Activated CD4-positive, alpha-beta T cell treated with anti-CD3 and anti-CD28 coated beads for 4 hours (primary cell): ENCODE measurements at places on chromosomes 7 and 10.

DNA sequence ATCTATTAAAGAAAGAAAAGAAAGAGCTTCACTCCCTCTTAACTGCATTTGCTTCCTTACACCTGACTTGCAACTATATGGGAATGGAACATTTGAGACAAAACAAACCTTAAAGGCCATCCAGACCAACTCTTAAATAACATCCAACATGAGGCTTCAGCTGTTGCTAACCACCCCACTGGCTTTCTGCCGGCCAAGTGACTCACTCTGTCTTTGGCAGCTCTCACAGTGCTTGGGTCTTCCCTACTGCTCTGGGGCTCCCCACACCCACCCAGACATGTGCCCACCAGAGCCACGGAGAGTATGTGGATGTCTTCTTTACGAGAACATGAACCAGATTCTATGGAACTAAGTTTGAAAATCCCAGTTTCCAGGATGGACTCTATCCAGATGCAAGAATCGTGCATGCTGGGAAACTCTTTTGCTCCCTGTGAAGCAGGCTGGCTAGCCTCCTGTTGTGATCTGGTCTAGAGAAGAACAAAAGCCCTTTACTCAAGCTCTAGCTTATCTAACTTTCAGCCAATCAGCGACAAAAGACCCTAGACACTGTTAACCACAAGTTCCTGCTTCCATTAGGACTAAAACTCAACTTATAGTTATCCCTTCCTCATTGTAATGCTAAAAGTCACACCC is 245.7 kb downstream of the TCERG1L start:
- DNase-seq = no peak

DNA sequence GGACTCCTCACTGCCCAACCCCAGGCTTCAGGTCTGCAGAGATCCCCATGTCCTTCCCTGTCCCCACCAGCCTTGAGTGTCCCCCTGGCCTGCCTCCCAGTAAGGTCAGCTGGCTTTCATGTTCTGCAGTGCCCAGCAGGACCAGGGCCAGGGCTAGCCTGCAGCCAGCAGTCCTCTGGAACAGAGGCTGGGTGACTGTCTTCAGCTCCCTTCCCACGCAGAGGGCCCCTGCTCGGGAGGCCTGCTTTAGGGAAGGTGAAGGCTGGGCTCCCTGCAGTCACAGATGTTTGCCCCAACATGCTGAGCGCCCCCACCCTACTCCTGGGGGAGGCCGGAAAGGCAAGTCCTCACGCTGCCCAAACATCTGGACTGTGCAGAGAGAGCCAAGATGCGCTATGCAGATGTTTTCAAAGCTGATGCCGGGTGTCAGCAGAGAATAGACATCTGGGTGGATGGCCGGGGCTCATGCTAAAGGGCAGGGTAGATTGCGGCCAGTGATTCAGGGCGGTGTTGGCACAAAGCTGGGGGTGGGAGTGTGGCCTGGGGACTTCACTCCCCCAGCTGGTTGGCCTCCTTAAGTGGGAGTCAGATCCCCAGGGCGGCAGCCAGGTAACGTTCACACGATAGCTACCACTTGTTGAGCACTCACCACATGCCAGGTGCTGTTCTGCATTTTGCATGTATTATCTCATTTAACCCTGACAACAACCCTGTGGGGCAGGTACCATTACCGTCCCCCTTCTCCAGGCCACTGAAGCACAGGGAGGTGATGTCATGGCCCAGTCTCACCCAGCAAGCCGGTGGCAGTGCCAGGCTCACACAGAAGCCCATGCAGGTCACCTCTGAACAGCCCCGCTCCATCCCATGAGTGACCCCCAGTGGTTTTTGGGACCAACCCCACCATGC is 71.2 kb upstream of the COL13A1 start:
- DNase-seq = no peak

GRCh38 chr7:74379938-74380337 is 73.8 kb upstream of the GTF2IRD1 start:
- no peak for DNase-seq

GRCh38 chr10:30736685-30737232 is 107.2 kb upstream of the LYZL2 start:
- no peak for DNase-seq

DNA sequence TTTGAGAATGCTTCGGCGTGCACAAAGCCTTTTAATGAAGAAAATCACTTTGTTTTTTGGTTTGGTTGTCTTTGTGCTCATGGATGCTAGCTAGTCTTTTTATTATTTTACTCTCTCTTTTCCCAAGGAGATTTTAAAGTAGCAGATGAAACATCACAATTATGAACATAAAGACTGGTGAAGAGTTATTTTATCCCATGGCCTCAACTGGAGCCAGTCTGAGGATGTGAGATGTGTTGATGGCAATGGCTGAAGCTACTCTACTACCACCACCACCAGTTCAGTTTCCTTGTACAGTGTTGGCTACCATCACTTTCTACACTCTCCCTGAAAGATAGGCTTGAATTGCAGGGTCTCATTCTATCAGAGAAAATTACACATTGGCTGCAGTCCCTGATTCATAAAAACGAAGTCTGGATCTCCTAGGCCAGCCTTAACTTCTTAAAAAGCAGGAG is 494 bp upstream of the HERC4 start:
- no peak for DNase-seq

DNA sequence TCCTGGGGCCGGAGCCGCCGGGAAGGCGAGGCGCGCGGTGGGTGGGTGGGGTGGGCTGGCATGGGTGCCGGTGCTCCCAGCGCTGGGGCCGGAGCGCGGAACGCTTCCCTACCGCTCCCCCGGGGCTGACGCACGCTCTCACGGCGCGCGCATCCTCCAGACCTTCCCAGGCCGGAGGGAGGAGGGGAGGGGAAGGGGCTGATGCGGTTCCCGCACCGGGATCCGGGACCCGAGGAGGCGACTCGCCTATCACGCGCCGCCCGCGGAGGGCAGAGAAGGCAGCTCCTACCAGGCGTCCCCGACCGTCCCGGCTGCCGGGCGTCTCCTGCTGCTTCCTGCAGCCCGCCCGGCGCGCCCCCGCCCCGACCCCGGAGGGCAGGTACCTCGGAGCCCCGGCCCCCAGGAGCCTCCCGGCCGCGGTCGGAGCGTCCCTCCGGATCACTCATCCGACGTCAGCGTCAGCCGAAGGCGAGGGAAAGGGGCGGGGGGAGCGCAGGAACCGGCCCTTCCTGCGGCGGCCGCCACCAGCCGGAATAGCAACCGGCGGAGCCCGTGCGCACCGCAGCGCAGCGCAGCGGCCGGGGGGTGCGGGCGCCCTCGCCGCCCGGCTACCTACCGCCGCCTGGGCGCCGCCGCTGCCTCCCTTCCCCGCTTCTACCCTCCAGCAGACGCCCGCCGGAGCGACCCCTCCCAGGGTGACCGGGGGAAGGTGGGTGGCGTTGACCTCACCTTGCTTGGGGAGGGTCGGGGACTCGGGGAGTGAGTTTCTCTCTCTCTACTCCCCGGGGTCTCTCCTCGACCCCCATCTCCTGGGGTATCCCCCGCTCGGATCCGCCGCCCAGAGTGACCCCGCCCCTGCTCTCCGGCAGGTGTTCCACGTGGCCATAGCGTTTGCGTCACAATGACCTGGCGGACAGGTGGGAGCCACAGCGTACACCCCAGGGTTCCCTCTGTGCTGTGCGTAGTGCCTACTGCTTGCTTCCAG is at the start of gene ICA1:
ICA1 (minus strand) TSS at position 457 of the 985 bp plus-strand sequence. CDS start 26,241 bp downstream, outside the sequence.
- no peak for DNase-seq

DNA sequence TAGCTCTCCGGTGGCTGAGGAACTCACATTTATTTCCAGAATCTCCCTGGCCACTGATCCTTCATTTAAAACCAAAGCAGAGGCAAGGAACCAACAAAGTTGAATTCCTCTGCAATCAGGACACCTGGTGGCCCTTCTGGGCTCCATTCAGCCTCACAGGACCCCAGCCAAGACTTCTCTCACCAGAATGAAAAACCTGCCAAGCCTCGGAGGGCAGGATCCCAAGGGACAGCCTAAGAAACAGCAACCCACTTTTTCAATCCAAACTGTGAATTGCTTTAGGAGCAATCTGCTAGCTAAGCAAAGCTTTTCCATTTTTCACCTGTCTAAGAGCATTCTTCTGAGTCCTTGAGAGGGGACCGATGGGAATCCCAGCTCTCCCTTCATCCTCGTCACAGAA is 34.6 kb downstream of the OAT start:
- no peak for DNase-seq

DNA sequence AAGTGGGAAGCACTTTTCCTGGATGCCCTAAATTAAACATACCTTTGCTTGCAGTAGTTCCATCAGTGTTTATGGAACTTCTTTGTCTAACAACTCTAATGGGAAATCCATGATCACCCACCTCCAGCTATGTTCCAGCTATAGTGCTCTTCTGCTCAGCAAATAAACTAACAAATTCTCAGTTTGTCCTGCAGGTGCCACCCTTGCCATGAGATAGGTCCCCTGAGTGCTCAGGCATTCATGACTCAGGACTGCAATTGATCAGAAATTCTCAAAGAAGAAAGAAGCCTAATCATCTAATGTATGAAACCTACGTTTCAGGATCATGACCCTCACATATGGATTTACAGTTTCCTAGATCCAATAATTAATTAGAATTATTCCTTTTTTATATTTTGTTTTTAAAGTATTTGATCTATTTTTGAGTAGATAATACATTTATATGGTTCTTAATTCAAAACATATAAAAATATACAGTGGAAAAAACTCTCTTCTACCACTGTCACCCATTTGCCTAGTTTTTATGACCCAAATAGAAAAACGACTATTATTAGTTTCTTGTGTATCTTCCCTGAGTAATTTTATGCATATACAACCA is 48.7 kb upstream of the DYNC1I1 start:
- no peak for DNase-seq

DNA sequence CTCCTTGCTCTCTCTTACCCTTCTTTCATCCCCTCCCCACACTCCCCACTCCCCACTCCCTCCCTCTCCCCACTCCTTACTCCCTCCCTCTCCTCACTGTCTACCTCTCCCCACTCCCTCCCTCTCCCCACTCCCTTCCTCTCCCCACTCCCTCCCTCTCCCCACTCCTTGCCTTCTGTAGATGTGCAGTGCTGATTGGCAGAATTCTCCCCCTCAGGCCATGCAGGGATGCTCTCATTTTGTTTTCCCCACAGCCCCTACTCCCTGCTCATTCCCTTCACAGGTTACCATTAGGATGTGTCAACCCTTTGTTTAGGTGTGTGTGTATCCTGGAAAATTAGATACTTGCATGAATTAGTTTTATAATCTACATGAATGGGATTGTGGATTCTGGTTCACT is 90.3 kb downstream of the CELF2 start:
- no peak for DNase-seq

DNA sequence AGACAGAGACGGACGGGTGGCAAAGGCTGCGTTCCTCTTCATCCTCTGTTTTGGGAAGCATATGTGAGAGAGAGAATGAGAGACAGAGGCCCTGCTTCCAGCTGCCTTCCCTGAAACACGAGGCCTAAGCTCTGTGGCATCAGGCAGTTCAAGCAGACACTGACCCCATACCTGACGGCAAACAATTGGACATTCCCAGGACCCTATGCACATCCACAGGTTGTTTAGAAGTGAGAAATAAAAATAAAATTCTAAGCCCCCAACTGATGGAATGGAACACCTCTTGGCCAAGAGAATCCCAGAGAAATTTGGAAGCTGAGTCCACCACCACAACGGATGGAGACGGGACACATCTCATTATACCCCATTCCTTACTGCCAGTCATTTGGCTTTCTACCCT is 105.3 kb downstream of the CPXM2 start:
- DNase-seq = no peak

DNA sequence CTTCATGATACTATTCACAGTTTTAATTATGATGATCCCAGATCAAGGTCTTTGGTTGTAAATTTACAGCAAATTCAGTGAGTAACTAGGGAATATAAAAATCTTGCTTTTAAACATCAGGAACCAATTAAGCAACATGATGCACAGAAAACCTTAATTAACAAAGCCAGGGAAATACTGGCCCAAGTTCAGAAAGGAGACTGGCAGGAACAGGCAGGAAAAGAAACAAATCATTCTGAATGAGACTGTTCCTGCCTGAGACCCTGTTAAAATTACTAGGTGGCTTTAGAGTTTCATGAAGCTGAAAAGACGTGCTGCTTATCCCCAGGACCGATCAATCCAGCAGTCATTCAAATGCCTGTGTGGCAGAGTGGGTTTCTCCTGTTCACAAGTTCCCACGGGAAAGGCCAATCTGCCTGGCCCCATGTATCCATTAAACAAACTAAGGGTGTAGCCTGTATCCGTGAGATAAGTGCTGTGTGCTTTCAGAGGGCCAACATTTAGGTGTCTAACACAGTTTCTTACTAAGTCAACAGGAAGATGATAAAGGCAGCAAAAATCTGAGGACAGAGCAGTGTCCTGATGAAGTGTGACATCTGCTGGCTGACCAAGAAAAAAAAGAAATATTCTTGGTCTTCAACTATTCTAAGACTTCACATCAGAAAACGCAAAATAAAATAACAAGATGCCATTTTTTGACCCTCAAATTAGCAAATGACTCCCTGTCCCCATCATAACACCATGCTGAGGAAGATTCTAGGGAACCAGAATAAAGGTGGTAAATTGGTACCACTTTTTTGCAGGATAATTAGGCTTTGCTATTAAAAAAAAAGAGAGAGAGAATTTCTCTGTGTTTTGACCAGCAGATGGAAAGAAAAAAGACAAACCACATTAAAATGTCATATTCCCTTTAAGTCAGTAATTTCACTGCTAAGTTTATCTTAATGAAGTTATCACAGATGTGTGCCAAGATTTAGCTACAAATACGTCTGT is 34.2 kb downstream of the PUS7 start:
- no peak for DNase-seq

GRCh38 chr10:54203401-54203800 is 597.6 kb downstream of the PCDH15 start:
- DNase-seq = no peak

- DNase-seq = no peak
These were observed 24.2 kb downstream of the WIPI2 start for GRCh38 chr7:5214236-5214635.

DNA sequence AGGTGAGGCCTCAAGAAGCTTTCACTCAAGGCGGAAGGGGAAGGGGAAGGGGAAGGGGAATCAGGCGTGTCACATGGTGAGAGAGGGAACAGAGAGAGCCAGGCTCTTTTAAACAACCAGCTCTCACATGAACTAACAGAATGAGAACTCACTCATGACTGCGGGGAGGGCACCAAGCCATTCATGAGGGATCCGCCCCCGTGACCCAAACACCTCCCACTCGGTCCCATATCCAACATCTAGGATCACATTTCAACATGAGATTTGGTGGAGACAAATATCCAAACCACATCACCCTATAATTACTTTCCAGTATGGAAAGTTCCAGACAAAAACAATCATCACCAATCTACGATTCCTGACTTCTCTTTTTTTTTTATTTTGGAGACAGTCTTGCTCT is 22.9 kb downstream of the HIP1 start:
- no peak for DNase-seq

- DNase-seq = no peak
These were observed 50.8 kb upstream of the ECHDC3 start for GRCh38 chr10:11691319-11691755.

DNA sequence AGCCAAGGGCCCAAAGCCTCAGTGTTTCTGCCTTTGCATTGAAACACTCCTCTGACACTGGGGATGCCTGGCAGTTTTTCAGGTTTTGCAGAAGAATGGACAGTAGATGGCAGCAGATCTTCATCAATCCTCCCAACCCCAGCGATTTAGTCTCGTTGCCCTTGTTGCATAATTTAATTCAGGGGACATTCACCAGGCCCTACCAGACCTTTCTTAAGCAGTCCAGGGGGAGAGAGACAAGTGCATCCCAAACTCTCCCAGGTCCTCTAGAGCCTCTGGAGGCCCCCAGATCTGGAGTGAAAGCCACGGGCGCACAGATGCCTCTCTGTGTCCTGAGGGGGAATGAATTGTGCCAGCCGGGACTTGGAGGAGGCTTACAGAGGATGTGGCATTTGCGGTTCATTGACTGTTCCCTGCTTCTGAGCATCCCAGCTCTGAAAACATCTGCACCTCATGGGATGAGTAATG is 29.6 kb downstream of the MINDY4 start:
- DNase-seq = no peak
